NCI-H460 (cell line): ENCODE measurements at places on chromosomes 2 and 18. TPM values are rescaled to one million over a fixed set of nuclear protein-coding genes. Genes with fewer than 3 reads are reported as not detected.

Gene IL36RN
- not detected in 2 replicates for total RNA-seq

Gene TIGD1
- total RNA-seq: 17.6 and 17.7 TPM in 2 replicates

Gene TMEM247
- total RNA-seq: not detected in 2 replicates

Gene SMARCAL1
- 9.8 and 11.3 TPM in 2 replicates for total RNA-seq

Gene GLI2
- total RNA-seq: 1.9 and 7.9 TPM in 2 replicates

Gene SKOR2
- not detected in 2 replicates for total RNA-seq

Gene TBR1
- 0.05 TPM in 1 of 2 replicates, not detected in the other for total RNA-seq

Gene CROCC2
- not detected in 2 replicates for total RNA-seq

Gene ANKRD30BL
- not detected in 2 replicates for total RNA-seq

Gene PMAIP1
- 43.6 and 53.5 TPM in 2 replicates for total RNA-seq

Gene R3HDM1
- total RNA-seq: 22.5 and 23.6 TPM in 2 replicates

Gene KRTCAP3
- total RNA-seq: 0.69 and 1.0 TPM in 2 replicates

Gene CREG2
- 0.10 and 0.20 TPM in 2 replicates for total RNA-seq

Gene ICOS
- total RNA-seq: not detected in 2 replicates

Gene TXNDC2
- 0.10 and 0.17 TPM in 2 replicates for total RNA-seq

Gene MSTN
- 0.07 and 0.17 TPM in 2 replicates for total RNA-seq

Gene NETO1
- total RNA-seq: not detected in 2 replicates

Gene ADRA2B
- total RNA-seq: not detected in 2 replicates

Gene DSG2
- total RNA-seq: 33.9 and 39.1 TPM in 2 replicates

Gene QPCT
- 311 and 322 TPM in 2 replicates for total RNA-seq

Gene LTBP1
- total RNA-seq: 1.2 and 1.6 TPM in 2 replicates

Gene IDH1
- total RNA-seq: 867 and 937 TPM in 2 replicates

Gene PPP1R7
- total RNA-seq: 59.9 and 74.1 TPM in 2 replicates

Gene WDR54
- 33.9 and 38.6 TPM in 2 replicates for total RNA-seq

Gene SUPT7L
- total RNA-seq: 39.6 and 42.2 TPM in 2 replicates

Gene GPR155
- 2.1 and 2.2 TPM in 2 replicates for total RNA-seq

Gene ELOA2
- not detected in 2 replicates for total RNA-seq

Gene STK39
- total RNA-seq: 17.3 and 18.3 TPM in 2 replicates

Gene CGREF1
- 43.2 and 45.2 TPM in 2 replicates for total RNA-seq

Gene TTLL4
- total RNA-seq: 14.8 and 20.7 TPM in 2 replicates

Gene AP1S3
- total RNA-seq: 8.4 and 13.2 TPM in 2 replicates

Gene LINC00305
- not detected in 2 replicates for total RNA-seq

Gene LIMS4
- total RNA-seq: not detected in 2 replicates

Gene FOXI3
- not detected in 2 replicates for total RNA-seq

Gene ABCB11
- total RNA-seq: not detected in 2 replicates

Gene ALK
- total RNA-seq: 0.02 TPM in 1 of 2 replicates, not detected in the other

Gene NDUFV2
- 128 and 160 TPM in 2 replicates for total RNA-seq
